Stimulated activated CD4-positive, alpha-beta T cell treated with anti-CD3 and anti-CD28 coated beads, Interleukin-2, amount 100 ng/mL, for 4 hours (primary cell): ENCODE measurements at places on chromosomes 12 and 14.

DNA sequence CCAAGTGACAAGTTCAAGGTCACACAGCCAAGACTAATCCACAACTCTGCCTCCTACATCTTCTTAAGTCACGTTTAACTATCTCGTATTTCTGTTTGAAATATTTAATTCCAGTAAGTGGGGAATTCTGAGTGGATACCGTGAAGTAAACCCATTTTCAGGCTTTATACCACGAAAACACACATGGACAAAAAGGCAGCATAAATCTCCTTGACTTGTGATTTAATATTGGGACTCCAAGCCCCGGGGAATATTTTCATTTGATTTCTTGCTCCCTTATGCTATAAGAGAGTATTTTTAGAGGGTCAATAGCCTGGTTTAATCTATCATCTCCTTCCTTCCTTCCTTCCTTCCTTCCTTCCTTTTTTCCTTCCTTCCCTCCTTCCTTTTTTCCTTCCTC, 716.7 kb downstream of the VRK1 start:
- DNase-seq: no peak

- no peak for DNase-seq
Observed at GRCh38 chr14:102923201-102923924, 900 bp downstream of the AMN start.

DNA sequence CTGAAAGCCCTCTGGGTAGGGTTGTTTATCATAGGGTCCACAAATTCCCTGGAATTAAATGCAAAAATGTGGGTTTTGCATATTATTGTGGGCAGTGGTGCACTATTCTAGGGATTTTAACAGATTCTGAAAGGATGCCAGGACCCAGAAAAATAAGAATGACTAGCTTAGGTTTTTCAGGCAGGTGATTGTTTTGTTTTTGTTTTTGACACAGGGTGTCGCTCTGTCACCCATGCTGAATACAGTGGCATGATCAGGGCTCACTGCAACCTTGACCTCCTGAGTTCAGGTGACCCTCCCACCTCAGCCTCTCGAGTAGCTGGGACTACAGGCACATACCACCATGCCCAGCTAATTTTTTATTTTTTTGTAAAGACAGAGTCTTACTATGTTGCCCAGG, 19.2 kb downstream of the GALNT6 start:
- no peak for DNase-seq

- DNase-seq: no peak
Observed at GRCh38 chr14:102323102-102323501, 3.6 kb downstream of the ZNF839 start.
